OCI-M1 (cell line): ENCODE measurements at places on chromosomes 1 and 21.

DNA sequence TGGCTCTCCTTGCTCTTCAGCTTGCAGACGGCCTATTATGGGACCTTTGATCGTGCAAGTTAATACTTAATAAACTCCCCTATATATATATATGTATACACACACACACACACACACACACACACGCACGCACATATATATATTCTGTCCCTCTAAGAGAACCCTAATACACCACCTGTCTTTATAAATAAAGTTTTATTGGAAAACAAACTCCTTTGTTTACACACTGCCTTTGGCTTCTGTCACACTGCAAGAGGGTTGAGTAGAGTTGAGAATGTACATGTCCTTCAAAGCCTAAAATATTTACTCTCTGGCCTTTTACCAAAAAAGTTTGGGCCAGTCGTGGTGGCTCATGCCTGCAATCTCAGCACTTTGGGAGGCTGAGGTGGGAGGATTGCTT, 26.2 kb upstream of the SIM2 start:
- no peak for DNase-seq

DNA sequence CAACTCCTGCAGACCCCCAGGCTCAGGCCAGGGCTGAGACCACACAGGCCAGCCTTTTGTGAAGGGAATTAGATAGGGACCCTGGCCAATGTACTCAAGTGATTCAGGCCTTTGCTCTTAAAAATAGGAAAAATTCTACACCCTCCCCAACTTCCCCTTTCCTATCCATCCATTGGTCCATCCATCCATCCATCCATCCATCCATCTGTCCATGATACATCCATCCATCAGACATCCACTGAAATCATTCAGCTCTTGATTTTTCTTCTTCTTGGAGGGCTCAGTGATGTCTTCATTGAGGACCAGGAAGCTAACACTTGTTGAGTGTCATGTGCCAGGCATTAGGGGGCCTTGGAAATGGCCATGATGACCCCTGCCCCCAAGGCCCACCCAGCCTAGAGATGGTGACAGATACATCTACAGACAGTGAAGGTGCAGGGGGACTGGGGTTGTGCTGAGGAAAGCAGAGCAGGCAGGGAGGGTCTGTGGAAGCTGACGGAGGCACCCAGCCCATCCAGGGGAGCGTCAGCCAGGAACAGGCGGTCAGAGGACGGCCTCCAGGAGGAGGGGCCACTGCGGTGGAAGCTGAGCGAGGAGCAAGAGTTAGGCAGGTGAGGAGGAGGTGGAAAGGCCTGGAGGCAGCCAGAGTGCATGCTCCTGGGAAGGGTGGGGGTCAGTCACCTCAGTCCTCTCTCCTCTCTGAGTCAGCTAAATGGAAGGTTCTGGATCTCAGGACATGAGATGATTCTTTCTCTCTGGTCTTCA, 81.9 kb downstream of the EPHB2 start:
- DNase-seq, result no peak

GRCh38 chr1:179815641-179816040, 62.0 kb downstream of the TOR1AIP2 start:
- no peak for DNase-seq

- DNase-seq, result no peak
Observed at GRCh38 chr1:210437781-210438180, 109.1 kb downstream of the HHAT start.
